ENCODE measurements at places on chromosomes 13 and 19.

DNA sequence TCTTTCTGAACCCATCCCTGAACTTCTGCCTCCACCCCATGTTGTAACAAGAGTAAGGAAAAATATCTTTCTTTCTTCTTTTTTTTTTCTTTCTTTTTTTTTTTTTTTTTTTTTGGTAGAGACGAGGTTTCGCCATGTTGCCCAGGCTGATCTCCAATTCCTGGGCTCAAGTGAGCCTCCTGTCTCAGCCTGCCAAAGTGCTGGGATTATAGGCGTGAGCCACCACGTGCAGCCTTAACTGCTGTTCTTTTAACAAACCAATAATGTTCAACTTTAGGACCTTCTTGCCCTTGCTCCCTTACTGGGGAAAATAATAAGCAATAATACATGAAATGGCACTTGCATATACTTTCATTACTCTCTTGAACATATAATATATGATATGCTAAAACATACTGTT lies 19.6 kb downstream of the GPR183 start:
- DNase-seq = no peak

GRCh38 chr19:30215248-30215647 lies 156.9 kb upstream of the ZNF536 start:
- DNase-seq = no peak

GRCh38 chr19:54390942-54391577 lies 24.2 kb upstream of the TTYH1 start:
- DNase-seq = no peak

DNA sequence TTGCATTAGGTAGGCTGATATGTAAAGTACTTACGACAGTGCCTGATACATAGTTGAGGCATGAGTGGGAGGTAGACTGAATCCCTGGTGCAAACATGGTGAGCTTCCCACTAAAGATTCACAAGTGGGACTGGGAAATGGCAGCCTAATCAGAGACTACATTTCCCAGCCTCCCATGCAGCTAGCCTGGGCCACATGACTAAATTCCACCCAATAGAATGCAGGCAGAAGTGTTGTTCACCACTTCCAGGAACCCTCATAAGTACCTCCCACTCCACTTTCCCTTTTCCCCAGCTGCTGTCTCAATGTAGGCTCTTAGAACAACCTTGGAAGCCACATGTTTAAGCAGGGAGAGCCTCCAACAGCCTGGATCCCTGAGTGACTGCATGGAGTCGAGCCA lies 104.9 kb downstream of the CACNA1A start:
- DNase-seq = no peak

GRCh38 chr13:42875475-42876269 lies 94.3 kb downstream of the FAM216B start:
- DNase-seq = no peak

DNA sequence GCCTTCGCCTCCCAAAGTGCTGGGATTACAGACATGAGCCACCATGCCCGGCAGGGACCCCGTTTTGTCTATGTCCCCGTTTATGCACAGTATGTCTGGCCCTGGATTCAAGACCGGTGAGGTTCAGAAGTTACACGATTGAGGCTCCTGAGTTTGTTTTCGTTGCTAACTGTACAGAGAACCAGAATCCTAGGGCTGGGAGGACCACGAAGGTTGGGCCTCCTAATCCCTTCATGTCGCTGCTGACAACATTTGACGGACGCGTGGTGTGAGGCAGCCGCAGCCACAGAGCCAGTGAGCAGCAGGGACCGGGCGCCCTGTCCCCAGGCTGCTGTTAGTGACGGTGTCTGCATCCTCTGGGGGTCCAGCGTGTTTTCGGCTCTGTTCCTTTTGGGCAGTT lies 91.4 kb downstream of the ATP11A start:
- DNase-seq = no peak

DNA sequence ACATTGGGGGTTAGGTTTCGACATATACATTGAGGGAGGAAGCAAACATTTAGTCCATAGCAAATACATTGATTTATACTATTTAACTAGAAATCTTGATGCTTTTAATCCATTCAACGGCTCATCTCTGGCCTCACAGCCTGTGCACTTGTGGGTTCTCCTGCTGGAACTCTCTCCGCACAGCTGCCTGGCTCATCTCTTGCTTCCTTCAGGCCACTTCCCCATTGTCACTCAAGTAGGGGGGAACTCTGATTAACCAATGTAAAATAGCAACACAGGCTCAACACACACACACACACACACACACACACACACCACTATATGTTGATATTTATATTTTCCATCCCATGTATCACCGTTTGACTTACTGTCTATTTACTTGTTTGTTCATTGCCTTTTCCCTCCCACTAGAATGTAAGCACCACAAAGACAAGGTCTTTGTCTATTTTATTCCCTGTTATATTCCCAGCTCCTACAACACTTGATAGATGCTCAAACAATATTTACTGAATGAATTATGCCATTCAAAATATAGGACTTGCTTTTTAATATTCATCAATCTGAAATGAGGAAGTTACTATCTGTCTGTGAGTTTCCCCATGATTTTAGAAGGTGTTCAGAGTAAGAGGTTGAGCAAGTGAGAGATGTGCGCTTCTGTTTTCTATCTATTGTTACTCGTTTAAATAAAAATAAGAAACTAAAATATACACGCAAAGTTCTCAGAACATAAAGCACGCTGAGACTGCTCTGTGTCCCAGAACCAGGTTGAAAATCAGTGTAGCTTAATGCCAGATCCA lies 29.8 kb upstream of the PABPC3 start:
- DNase-seq = no peak

DNA sequence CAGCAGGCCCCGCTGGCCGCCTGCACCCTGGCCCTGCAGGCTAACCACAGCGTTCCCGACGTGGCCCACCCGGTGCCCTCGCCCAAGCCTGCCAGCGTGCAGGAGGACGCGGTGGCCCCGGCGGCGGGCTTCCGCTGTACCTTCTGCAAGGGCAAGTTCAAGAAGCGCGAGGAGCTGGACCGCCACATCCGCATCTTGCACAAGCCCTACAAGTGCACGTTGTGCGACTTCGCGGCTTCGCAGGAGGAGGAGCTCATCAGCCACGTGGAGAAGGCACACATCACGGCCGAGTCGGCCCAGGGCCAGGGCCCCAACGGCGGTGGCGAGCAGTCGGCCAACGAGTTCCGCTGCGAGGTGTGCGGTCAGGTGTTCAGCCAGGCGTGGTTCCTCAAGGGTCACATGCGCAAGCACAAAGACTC lies 72.1 kb downstream of the ZNF536 start:
- no peak for DNase-seq

- no peak for DNase-seq
Measured at GRCh38 chr13:88022431-88023208, 351.4 kb downstream of the SLITRK5 start.

DNA sequence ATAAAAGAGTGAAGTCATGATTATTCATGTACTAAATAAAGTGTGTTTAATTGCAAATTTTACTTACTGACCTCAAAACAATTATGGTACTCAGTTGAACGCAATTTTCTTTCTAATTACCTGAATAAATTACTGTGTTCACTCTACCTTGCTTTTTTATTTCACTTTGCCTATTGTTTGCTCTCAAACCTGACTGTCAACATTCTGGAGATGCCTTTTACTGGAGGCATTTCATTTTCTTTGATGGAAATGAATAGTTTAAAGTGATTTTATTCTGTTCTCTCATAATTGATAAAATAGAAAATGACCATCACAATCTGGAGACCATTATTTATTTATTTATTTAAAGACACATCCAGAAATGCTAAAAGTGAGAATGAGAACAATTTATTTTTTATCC lies 811.5 kb upstream of the ATXN8OS start:
- no peak for DNase-seq

DNA sequence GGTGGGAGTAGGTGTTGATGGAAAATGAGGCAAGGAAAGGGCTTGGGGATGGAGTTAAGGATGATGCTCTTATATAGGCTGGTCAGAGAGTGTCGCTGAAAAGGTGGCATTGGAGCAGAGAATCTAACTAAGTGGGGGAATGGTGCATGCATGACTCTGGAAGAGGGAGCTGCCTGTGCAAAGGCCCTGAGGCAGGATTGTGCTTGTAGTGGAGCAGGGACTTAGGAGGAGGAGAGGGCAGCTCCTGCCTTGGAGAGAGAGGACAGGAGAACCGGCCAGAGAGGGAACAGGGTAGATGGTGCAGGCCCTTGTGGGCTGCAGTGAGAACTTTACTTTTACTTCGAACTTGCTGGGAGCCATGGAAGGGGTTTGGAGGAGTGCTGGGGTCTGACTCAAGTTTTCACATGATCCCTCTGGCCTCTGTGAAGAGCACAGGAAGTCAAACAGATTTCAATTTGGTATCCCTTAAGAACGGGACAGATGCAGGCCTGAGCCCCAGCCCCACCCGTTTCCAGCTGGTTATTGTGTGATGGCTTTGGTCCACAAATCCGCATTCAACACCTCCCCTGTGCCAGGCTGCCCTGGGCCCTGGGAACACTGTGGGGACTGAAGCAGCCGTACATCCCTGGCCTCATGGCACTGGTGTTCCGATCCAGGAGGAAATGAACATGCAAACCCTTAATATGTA lies 7.0 kb downstream of the AP2A1 start:
- no peak for DNase-seq

GRCh38 chr13:51906581-51906980 lies 44.8 kb downstream of the CCDC70 start:
- DNase-seq = no peak

DNA sequence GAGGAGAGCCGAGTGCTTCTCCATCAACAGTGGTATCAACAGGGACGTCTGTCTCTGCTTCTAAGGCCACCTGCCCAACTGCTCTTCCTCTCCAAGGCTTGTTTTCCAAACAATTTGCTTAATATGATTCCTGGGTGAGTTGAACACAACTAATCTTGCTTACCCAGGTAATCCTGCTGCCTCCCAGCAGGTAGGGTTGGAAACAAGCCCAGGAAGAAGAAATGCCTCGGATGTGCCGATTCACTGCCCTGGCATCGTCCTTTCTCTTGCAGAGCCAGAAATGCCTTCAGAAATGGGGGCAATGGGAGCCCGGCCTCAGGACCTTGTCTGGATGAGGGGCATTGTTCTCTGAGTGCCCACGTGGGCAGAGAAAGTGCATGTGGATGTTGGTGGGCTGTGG lies 51.9 kb upstream of the C1QTNF9B start:
- DNase-seq = no peak

DNA sequence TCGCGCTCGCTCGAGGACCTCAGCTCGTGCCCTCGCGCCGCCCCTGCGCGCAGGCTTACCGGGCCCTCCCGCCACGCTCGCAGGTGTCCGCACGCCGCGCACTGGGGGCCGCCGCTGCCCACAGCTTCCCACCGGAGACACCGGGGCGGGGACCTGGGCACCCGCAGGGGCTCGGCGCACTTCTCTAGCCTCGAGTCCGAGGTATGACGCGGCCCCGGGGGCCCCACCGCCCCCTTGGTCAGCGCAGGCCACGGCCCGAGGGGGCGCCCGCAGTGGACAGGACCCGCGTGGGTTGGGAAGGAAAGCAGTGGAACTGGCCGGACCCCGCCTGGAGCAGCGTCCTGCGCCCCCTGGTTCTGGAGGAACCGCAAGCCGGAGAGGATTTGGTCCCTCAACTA lies 2.1 kb upstream of the GRWD1 start:
- no peak for DNase-seq

DNA sequence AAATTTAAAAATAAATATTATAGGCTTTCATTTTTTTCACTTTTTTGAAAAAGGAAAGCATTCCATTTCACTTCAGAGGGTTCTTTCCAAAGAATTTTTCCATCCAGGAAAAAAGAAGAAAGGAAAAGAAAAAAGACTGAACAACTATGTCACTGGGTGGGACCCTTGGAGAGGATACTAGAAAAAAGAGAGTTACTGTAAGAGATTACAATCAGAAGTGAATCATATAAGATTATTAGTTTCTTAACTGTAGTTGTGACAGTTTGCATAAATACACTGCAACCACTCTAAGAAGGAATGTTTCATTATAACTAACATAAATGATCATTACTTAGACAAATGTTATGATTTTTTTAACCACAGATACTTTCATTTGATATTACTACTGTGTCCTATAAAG lies 87.8 kb downstream of the KLF12 start:
- no peak for DNase-seq

DNA sequence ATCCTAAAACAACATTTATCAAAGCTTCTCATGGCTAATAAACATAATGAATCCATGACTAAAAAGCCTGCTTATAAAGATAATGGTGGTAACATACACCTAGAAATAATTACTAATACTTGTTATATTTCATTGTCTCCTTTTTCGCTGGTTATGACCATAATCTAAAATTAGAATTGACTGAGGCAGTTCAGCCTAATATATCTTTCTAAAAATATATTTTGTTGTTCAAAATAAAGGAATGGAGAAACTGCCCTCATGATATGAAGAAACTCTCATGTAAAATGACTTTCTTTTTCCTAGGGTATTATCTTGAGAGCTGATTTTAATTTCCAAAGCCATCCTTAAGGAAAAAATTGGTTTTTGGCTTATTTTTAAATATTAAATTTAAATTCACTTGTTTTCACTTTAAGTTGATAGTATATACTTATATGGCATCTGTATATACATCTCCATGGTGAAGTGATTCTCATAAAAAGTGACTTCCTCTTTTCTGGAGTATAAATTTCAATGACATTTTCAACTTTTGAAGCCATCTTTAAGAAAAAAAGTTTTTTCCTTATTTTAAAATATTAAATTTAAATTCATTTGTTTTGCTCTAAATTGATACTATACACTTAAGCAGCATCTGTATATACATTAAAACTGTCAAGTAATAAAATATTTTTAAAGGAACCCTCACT lies 204.6 kb downstream of the VWA8 start:
- no peak for DNase-seq

Measured in ascending aorta (tissue), 2 donors.